Pancreas (tissue), 10 donors: ENCODE measurements at places on chromosomes 7 and 10. TPM values are rescaled to one million over a fixed set of nuclear protein-coding genes. Genes with fewer than 3 reads are reported as not detected.

The CPA4 gene
- total RNA-seq = 4.5 TPM

The MRLN gene
- not detected for total RNA-seq

The PAPOLB gene
- not detected for total RNA-seq

The GNG11 gene
- total RNA-seq = 4.6 TPM

The CPXM2 gene
- 3.9 TPM for total RNA-seq

The NEUROD6 gene
- not detected for total RNA-seq

The AGR2 gene
- 13.7 TPM for total RNA-seq

The CPA2 gene
- 5,899 TPM for total RNA-seq

The SPDYE9 gene
- not detected for total RNA-seq
